ENCODE measurements at places on chromosomes 12 and 14.

- no peak for DNase-seq
Observed at GRCh38 chr12:120209851-120210250, 8.9 kb upstream of the RPLP0 start.

DNA sequence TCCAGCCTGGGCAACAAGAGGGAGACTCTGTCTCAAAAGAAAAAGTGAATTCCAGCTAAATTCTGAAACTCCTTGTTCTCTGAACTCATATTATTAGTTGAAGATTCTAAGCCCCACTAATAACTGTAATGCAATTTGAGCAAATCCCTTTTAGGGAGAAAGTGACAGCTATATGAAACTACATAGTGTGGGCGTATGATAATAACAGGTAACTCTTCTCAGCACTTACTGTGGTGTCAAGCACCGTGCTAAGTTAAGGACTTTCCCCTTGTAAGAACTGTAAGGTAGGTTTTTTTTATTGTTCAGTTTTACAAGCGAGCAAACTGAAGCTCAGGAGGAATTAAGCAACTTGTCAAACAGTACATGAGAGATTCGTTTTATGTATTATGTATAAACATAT is 5.4 kb downstream of the ANKRD13A start:
- DNase-seq: no peak

DNA sequence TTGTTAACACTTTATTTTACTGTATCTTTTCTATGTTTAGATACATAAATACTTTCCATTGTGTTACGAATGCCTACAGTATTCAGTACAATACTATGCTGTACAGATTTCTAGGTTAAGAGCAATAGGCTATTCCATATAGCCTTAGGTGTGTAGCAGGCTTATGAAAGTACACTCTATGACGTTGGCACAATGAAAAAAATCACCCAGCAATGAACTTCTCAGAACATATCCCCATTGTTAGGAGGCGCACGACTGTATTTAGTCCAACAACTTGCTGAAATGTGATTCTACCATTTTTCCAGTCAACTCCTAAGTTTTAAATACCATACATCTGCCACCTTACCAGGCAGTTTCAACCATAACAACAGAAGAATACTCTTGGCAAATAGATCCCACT is 1.8 kb downstream of the PARP11 start:
- DNase-seq: no peak

GRCh38 chr12:49902399-49903350 is 1.0 kb downstream of the FAIM2 start:
- no peak for DNase-seq

GRCh38 chr12:70950451-70950850 is 29.9 kb upstream of the PTPRR start:
- DNase-seq: no peak

DNA sequence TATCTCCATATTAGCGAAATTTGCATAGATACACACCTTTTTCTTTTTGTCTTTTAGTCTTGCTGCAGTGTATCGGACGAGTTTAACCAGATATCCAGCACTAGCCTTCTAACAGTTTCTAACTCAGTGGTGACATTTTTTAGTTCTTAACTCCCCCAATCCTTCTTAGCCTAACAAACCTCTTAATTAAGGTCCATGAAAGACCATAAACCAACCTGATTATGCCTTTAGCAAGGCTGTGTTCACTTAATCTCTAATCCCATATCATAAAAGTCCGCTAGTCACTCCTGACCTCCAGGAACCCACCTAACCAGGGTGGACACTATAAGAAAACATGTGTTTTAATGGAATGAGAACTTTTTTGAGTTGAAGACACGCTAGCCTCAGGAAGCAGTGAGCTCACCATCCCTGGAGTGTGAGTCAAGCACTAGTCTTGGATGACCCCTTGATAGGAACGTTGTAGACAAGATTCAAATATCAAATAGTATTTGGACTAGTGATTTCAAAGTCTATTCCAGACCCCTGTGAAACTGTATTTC is 9.5 kb downstream of the CDKN1B start:
- peak; percentile 69 for DNase-seq

GRCh38 chr12:2057041-2057794 is 4.4 kb downstream of the CACNA1C start:
- peak; percentile 8 for DNase-seq

GRCh38 chr12:97924122-97924521 is 461.5 kb downstream of the RMST start:
- no peak for DNase-seq

GRCh38 chr14:102779084-102779462 is 1.8 kb downstream of the TRAF3 start:
- no peak for DNase-seq

DNA sequence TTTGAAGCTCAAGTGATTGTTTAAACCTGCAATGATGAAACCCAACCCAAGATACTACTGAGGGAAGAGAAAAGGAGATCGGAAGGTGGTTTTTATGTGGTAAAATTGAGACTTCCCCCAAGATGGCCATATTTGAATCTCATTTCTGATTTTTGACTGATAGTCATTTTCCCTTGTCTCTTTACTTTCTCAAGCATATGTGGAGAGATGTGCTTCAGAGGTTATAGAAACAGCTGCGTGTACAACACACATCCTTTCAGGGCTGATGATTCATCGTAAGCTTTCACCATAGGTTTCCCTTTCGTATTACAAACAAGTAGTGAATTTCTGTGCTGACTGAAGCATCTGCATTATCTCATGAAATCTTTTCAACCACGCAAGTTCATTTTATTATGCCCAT is 276.2 kb downstream of the EMP1 start:
- DNase-seq: no peak

DNA sequence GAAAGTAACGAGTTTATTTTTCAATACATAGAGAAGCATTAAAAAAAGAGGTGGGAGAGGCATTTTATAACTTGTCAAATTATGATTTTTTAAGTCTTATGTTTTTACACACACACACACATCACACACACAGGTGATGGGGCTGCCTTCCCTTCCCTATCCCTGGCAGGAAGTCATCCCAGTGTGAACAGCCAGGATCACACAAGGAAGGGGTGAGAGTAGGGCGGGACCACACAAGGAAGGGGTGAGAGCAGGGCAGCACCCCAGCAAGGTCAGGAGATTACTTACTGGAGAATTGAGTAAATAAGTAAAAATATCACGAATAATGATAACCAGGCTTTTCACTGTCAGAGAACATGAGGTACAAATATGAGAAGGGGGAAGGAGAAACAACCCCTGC is 372.6 kb downstream of the SEC23A start:
- DNase-seq: no peak

DNA sequence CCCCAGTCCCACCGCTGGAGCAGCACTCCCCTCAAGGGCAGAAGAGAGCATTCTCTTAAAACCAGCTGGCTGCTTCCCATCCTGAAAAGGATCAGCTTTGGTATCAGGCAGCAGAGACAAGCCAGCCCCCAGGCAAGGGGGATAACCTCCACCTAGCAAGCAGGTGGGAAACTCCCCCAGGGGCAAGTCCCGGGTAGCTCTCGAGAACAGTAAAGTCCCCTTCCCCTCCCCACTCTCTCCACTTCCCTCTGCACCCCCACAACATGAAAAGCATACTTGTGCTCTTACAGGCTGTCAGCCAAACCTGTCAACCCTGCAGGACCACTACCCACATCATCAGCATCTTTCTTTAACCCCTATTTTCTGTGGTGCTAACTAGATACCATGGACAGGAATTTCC is 254.0 kb downstream of the NTF3 start:
- no peak for DNase-seq

DNA sequence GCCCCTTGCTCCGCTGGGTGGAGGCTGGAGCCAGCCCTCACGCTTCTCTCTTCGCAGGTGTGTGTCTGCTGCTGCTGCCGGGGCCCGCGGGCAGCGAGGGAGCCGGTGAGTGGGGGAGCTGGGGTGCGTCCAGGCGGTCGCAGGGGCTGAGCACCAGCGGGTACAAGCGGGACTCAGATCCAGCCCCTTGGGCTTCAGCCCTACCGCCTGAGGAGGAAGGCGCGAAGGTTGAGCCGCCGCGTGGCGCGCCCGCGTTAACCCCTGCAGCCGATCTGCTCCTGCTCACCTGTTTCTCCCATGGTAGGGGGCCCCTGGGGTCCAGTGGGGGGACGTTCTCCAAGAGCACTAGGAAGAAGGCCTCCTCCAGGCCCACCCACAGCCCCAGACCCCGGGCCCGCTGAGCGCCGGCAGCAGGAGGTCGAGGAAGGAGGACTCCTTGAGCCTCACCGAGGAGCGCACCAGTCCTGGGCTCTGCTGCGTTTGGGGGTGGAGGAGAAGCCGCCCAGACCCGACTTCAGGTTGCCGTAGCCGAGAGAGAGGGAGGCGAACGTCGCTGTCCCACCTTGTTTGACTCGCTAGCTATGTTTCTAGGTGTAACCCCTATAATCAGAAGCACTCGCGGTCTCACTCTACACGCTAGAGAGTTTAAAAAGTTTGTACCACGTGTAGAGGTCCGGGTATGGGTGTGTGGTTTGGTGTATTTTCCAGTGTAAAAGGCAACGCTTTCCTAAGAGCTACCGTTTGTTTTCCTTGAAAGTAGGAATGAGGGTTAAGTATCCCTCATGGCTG is 834 bp downstream of the COCH start:
- DNase-seq: no peak

DNA sequence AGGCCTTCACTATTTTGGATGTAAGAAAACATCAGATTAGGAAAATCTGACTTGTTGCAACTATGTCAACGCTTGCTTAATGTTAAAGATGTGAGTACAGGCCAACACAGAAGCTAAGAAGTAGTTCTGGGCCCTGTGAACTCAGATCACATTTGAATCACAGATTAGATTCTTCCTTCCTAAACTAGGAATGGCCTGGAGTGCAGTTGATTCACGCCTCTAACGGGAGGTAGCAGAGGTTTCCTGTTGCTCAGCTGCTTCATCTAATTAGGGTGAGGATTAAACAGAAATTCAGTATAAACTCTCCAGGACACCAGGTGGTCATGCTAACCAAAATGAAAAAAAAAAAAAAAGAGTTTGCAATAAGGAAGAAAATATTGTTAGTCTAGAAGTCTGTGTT is 314.3 kb downstream of the TRHDE start:
- DNase-seq: no peak

- no peak for DNase-seq
Observed at GRCh38 chr14:83867566-83868225, 1662.2 kb upstream of the FLRT2 start.

DNA sequence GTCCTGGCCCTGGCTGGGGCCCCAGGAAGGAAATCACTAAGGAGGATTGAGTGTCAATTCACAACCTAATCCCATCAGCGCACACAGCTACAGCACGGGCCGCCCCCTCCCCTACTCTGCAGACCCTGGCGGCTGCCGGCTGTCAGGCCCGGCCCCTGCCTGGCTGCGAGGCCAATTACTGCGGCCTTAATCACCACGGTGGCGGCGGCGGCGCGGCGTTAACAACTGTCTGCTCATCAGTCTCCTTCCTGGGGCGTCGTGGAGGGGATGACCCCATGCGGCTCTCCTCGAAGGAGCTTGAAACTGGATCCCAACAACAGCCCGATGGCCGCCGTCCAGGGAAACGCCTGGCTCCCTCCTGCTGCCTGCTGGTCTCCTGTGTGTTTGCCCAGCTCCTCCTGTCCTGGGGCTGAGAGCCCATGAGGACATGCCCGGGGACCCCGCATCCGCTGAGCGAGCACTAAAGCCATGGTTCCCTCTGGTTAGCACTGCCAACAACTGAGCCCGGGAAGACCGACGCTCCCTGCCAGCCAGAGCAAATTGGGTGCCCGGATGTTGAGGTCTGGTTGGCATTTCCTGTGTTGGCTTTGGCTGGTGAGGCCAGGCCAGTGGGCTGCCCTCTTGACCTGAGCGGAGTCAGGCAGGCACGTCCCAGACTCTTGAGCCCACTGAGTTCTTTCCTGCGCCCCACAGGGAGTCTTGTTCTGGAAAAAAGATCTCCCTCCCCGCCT is 21.8 kb upstream of the EIF2B2 start:
- DNase-seq: peak; percentile 76

GRCh38 chr12:85626784-85627171 is 209.4 kb downstream of the RASSF9 start:
- no peak for DNase-seq

- DNase-seq: no peak
Observed at GRCh38 chr12:130299574-130299973, 38.1 kb upstream of the PIWIL1 start.

DNA sequence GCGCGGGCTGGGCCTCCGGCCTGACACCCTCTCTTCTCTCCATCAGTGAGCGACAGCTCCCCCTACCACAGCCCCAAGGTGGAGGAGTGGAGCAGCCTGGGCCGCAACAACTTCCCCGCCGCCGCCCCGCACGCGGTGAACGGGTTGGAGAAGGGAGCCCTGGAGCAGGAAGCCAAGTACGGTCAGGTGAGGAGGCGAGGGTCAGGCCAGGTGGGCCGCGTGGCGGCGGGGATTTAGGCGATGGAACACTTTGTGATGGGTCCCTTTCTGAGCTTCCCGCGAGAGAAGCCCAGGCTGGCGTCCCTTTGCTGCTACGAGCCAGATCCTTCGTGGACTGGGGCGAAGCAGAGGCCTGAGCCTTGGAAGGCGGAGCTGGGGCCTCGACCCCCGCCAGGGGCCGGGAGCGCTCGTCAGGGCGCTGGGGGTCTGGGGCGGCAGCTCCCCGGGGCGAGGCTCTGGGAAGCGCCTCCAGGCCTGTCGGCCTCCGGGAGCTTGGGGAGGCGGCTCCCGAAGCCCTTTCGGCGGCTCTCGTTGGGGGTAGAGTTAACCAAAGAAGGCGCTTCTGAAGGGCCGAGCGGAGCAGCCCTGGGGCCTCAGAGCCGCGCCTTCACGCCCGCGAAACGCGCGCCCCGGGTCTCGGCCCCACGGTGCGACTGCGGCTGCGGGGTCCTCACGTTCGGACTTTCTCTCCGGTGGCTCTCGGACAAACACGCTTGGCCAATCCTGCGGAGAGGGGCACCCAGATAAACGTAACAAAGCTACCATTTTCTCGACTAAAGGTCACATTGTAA is 5.0 kb downstream of the PAX9 start:
- DNase-seq: no peak

- DNase-seq: no peak
Observed at GRCh38 chr12:56645201-56645716, 525 bp downstream of the ATP5F1B start.

DNA sequence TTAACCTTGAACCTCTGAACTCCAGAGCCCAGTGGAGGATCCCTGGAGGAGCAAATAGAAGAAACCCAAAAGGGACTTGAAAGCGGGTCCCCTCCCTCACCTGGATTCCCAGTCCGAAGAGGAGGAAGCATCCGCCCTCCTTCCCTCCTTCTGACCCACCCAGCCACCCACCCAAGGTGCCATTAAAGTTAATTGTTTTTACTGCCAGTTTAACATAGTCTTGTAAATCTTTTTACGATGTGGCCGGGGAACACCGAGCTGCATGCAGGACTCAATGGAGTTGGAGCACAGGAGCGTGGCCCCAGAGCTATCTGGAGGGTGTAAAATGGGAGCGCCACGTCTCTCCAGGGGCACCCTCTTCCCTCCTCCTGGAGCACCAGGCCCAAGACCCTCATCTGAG is 49.9 kb upstream of the TBX3 start:
- DNase-seq: no peak

DNA sequence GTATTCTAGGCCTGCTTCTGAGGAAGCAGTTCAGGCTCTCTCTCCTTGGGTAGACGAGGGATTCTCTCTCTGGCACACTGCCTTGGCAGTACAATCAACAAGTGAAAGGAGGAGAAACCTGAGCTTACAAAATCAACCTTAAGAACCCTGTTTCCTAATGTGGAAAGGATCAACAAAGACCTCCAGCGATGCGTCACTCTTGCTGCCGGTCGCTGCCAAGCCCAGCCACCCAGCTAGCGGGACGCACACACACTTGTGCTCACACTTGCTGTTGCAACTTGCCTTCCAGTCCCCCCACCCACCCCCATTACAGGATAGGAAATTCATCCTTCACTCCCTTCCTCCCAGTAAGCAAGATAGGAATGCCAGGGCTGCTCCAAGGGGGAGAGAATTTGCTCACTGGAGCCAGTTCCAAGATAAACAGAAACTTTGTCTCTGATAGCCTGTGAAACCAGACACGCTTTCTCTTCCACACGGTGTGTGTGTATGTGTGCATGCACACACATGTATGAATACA is 144.3 kb downstream of the BCL11B start:
- no peak for DNase-seq
